ENCODE measurements at places on chromosomes 2 and 18. TPM values are rescaled to one million over a fixed set of nuclear protein-coding genes. Genes with fewer than 3 reads are reported as not detected.

Gene PUM2
- total RNA-seq: 161 TPM

Gene ASXL3
- total RNA-seq: not detected

Gene PTMA
- total RNA-seq: 974 TPM

Gene TMEM237
- 4.4 TPM for total RNA-seq

DNA sequence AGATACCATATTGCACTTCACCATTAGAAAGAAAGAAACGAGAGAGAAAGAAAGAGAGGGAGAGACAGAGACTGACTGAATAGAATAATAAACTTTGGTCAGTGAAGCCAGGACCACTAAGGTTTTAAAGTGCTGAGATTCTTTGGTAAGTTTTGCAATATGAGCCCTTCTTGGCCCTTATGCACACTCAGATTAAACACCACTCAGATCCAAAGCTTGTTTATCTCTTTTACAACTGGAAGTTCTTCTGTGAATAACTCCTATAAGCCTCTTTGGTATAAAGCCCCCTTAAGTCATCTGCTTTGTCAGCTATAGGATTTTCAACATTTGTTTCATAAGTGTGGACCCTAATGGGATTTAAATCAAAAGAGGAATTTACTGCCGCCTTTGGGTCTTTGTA lies 40.8 kb downstream of the PID1 start:
- no peak overlapping the region for H3K27ac ChIP-seq
- no peaks in the 10 kb centered on the region for H3K27me3 ChIP-seq
- no peaks in the 10 kb centered on the region for H3K4me1 ChIP-seq
- no peak for DNase-seq
- H3K4me3 ChIP-seq: no peak overlapping the region

- peaks cover 18% of the 10 kb centered on the region for H3K4me1 ChIP-seq
- no peak for DNase-seq
- H3K27ac ChIP-seq: no peak overlapping the region
- H3K36me3 ChIP-seq: no peaks in the 10 kb centered on the region
These were observed 71.7 kb downstream of the HS1BP3 start for GRCh38 chr2:20578895-20579825.

DNA sequence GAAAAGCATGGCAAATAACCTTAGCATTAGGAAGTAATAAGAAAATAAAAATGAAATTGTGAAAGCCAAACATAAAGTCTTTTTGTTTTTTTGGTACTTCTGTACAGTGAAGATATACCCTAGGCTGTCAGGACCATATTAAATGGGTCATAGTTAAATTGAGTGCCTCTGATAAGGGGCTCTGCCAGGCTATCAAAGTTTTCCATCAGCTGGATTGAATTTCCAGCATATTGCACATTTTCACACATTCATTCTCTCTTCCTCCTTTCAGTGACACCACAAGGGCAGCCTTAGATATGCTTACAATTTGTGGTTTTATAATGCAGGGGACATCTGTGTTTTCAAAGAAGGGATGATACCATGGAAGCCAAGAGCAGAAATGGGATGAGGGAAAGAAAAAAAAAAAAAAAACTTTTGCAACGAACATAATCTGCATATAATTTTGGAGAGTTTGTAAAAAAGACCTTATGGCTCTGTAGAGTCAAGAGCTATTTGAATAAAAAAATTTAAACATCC lies 109.3 kb upstream of the LYPD1 start:
- no peaks in the 10 kb centered on the region for H3K27me3 ChIP-seq
- H3K4me3 ChIP-seq: no peak overlapping the region
- no peaks in the 10 kb centered on the region for H3K4me1 ChIP-seq
- DNase-seq: no peak
- H3K27ac ChIP-seq: no peak overlapping the region

GRCh38 chr2:41038408-41038807 lies 586.5 kb upstream of the SLC8A1 start:
- H3K4me3 ChIP-seq: no peak overlapping the region
- H3K27ac ChIP-seq: no peak overlapping the region
- H3K36me3 ChIP-seq: no peaks in the 10 kb centered on the region
- H3K27me3 ChIP-seq: no peaks in the 10 kb centered on the region
- H3K4me1 ChIP-seq: no peaks in the 10 kb centered on the region

Gene APCDD1
- total RNA-seq: not detected

DNA sequence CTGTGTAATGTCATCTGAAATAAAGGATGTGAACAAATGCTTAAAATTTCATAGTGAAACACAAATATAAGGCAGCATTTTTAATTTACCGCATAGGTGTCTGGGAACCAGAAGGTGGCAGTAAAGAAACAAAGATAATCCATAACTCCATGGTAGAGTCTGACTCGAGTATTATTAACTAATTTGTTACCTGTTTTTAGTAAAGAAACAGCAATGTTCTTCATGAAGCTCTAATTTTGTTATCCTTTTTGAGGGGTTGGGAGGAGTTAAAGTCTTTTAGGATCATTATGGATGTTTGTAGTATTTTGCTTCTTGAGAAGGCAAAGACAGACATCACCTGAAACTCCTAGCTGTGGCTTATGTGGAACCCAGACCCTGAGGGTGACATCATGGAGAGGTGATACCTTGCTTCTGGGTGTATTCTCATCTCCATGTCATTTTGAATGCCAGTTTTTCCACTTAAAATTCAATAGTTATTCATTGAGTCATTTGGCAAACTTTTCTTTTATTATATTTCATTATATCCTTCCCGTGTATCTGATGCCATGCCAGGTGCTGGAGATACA lies 286.2 kb upstream of the EPAS1 start:
- H3K36me3 ChIP-seq: no peaks in the 10 kb centered on the region
- peak; percentile 33 for DNase-seq
- H3K27me3 ChIP-seq: no peaks in the 10 kb centered on the region
- H3K27ac ChIP-seq: no peak overlapping the region

Gene ALPI
- total RNA-seq: not detected

Gene GKN2
- not detected for total RNA-seq

Gene PSD4
- total RNA-seq: 101 TPM

DNA sequence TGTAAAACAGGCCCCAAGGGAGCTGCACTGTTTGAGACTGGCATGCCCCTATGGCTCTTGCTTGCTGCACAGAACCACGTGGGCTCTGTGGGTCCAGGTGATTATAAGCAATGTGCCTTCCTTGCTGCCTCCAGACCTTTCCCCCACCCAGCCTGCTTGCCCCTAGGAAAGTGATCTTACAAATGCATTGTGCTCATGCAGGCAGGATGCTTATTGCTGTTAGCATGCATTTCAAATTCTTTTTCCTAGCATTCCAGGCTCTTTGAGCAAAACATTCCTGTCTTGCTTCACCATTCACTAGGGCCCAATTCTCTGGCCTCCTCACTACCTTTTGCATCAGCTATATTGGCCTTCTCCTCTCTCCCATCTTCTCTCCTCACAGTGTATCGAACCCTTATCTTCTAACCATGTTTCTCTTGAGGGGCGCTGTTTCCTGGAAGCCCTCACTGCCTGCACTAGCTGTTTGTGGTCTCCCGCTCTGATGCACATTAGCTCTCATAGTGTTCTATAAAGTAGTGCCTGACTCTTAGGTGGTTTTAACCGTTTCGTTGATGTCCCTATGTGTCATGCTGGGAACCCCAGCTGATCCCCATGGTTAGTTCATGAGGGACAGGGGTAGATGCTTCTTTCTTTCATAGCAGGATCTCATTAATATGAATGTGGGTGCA lies 152.9 kb upstream of the EPAS1 start:
- DNase-seq: no peak
- H3K4me3 ChIP-seq: no peak overlapping the region
- no peaks in the 10 kb centered on the region for H3K36me3 ChIP-seq
- H3K4me1 ChIP-seq: no peaks in the 10 kb centered on the region
- no peak overlapping the region for H3K27ac ChIP-seq

DNA sequence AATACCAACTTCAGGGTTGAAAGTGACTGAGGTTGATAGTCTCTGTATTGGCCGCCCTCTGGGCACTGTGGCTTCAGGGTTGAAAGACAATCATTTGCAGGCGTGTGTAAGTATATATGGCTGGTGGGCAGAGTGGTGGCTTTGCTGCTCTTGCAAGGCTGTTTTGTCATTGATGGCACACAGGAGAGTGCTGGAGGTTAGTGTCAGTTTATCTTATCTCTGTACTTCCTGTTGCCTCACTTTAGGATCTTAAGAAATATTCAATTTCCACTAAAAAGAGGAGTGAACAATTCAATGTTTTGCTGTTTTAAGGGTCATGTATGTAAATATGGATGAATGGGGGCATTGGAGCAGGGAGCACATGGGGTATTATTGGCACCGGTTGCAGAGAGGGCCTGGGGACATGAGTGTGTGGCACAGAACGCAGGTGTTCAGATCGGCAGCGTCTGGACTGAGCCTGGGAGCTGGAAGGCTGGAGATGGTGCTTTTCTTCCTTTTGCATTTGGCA lies 51.5 kb downstream of the NCK2 start:
- H3K36me3 ChIP-seq: no peaks in the 10 kb centered on the region
- peak overlapping the region; percentile 12 for H3K4me3 ChIP-seq
- no peaks in the 10 kb centered on the region for H3K27me3 ChIP-seq
- H3K4me1 ChIP-seq: peaks cover 99% of the 10 kb centered on the region
- DNase-seq: no peak

- H3K27me3 ChIP-seq: no peaks in the 10 kb centered on the region
- no peak overlapping the region for H3K27ac ChIP-seq
- no peaks in the 10 kb centered on the region for H3K4me1 ChIP-seq
- no peaks in the 10 kb centered on the region for H3K36me3 ChIP-seq
- no peak overlapping the region for H3K4me3 ChIP-seq
These were observed 293.8 kb upstream of the SLC14A2 start for GRCh38 chr18:45321520-45321919.

DNA sequence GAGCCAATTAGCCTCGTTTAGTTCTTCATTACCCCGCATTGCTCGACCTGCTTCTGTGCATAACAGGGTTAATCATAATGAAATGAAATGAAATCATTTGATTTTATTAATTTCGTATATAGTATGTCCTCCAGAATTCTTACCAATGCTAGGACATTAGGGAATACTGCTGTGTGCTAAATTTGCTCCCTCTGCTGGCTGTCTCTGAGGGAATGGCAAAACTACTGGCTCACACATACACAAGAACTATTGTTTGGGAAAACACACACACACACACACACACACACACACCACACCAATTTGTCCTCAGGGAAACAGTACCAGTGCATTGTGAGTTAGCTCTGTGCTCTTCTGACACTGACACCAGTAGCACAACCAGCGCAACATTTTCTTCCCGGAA lies 273.3 kb upstream of the TCF4 start:
- H3K4me1 ChIP-seq: no peaks in the 10 kb centered on the region
- no peak for DNase-seq
- no peak overlapping the region for H3K4me3 ChIP-seq
- H3K27ac ChIP-seq: no peak overlapping the region
- H3K36me3 ChIP-seq: no peaks in the 10 kb centered on the region
- H3K27me3 ChIP-seq: no peaks in the 10 kb centered on the region

DNA sequence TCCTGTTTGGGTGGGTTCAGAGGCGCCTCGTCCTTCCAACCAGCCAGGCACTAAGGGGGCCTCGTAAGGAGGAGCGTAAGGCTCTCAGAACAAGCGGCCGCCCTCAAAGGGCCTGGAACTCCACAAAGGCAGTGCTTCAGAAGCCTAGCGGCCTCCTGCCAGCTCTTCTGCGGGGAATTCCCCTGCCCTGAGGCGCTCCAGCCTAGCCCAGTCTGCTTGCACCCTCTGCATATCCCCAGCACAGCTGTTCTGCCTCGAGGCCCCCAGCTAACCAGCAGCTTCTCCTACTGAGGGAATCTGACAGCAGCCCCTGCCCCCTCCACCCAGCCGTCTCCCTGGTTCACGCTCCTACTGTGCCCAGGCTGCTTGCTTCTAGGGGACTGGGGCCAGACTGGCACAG lies 265.9 kb downstream of the TFCP2L1 start:
- no peaks in the 10 kb centered on the region for H3K4me1 ChIP-seq
- no peak overlapping the region for H3K4me3 ChIP-seq
- H3K36me3 ChIP-seq: no peaks in the 10 kb centered on the region
- no peak overlapping the region for H3K27ac ChIP-seq
- no peaks in the 10 kb centered on the region for H3K27me3 ChIP-seq

DNA sequence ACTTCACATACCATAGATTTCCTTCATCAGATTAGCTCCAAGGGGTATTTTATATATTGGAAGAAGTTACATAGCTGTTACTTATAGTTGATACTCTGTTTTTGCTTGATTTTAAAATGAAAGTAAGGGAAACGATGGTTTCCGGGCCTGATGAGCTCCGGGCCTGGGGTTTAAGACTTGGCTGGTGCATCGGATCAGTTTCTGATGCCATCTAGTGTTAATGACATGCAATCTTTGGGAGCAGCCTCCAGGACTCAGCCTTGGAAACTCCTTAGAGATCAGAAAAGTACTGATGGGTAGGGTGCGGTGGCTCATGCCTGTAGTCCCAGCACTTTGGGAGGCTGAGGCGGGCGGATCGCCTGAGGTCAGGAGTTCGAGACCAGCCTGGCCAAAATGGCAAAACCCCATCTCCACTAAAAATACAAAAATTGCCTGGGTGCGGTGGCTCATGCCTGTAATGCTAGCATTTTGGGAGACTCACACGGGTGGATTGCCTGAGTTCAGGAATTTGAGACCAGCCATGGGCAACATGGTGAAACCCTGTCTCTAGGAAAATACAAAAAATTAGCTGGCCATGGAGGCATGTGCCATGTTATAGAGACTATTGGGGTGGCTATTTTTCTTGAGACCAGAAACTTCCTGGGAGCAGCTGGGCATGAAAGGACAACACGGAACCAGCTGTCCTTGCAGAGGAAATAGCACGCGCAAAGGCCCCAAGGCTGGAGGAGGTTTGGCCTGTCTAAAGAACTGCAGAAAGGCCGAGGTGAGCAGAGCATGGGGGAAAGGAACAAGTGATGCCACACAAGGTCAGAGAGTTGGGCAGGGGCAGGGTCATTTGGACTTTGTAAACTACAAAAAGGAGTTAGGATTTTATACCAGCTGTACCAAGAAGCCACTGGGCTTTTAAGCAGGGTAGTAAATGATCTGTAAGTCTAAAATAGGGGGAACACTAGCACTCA lies 46.9 kb upstream of the CNOT11 start:
- H3K4me3 ChIP-seq: no peak overlapping the region
- peak; percentile 57 for DNase-seq
- no peaks in the 10 kb centered on the region for H3K27me3 ChIP-seq
- H3K27ac ChIP-seq: no peak overlapping the region

DNA sequence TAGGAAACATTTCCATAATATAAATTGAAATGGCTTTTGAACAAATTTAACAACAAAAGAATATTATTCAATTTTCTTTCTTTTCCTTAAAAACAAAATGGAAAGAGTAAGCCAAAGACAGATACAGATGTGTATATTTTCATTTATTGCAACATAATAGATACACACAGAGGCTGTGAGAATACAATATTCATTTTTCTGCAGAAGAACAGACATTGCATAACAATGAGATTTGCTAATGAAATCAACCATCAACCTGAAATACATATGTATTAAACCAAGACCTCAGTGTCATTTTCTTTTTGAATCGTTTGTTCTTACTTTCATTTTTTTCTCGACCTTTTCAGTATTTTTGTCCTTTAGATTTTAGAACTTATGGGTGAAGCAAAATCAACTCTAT lies 95.1 kb downstream of the BAZ2B start:
- H3K4me1 ChIP-seq: peaks cover 7% of the 10 kb centered on the region
- H3K36me3 ChIP-seq: no peaks in the 10 kb centered on the region
- H3K27me3 ChIP-seq: no peaks in the 10 kb centered on the region
- no peak for DNase-seq

Gene RIT2
- not detected for total RNA-seq

Gene RAPH1
- 2.1 TPM for total RNA-seq

Gene NAT8
- total RNA-seq: not detected

GRCh38 chr2:230068651-230069055 lies at the start of gene SLC16A14:
SLC16A14 (minus strand) TSS chr2:230068924; CDS start chr2:230059352, 9,572 bp downstream.
- no peak for DNase-seq
- H3K36me3 ChIP-seq: no peaks in the 10 kb centered on the region
- peaks cover 12% of the 10 kb centered on the region for H3K4me1 ChIP-seq
- H3K27ac ChIP-seq: no peak within 1 kb of the TSS

Gene DUSP28
- total RNA-seq: 19.4 TPM

Gene L3MBTL4
- total RNA-seq: 0.53 TPM

- no peaks in the 10 kb centered on the region for H3K4me1 ChIP-seq
- no peak overlapping the region for H3K27ac ChIP-seq
- no peak overlapping the region for H3K4me3 ChIP-seq
- H3K36me3 ChIP-seq: no peaks in the 10 kb centered on the region
These were observed 103.5 kb upstream of the TRIB2 start for GRCh38 chr2:12613137-12613835.
